ENCODE measurements at places on chromosomes 3 and 15.
A peak's percentile ranks its signal among the peaks of the same experiment; 100 is the strongest.

GRCh38 chr3:173128633-173129032 lies 12.4 kb downstream of the SPATA16 start:
- DNase-seq = no peak

- peak; percentile 74 for DNase-seq
Observed at GRCh38 chr15:59298225-59298853, 74.3 kb downstream of the MYO1E start.

- no peak for DNase-seq
Observed at GRCh38 chr15:67349634-67350033, 95.0 kb downstream of the IQCH start.

DNA sequence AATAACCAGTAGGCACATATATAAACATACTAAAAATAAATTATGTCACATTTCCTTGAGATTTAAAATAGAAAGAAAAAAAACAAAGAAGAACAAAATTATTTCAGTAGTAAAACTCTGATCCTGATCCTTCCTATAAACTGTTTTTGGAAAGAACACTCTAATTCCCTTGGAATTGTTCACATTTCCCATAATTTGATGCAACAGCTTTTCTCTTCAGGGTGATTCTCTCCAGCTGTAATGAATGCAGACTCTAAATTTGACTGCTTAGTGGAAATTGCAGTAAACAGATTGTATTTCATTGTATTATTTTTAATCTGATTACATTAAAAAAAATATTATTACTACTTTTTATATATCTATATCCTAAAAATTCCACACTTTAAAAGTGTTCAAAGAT lies 70.2 kb upstream of the ABI3BP start:
- DNase-seq = no peak

DNA sequence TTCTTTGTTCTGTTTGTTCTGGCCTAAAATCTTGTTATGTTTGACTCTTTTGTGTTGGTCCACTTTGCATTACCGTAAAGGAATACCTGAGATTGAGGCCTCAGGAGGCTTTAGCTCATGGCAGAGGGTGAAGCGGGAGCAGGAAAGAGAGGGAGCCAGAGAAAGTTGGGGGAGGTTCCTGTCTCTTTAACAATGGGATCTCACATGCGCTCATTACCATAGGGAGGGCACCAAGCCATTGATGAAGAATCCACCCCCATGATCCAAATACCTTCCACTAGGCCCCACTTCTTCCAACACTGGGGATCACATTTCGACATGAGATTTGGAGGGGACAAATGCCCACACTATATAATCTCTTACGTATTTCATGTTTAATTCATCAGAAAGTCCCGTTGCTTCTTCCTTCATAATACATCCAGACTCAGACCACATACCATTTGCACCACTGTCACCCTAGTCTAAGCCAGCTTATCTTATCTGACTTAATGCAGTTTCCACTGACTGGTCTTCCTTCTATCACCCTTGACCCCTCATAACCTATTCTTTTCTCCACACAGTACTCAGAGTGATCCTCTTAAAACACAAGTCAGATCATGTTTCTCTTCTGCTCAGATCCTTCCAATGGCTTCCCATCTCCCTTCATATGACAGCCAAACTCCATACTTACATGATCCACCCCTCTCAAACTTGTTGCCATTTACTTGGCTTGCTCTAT lies 13.5 kb downstream of the KBTBD8 start:
- DNase-seq = no peak

- DNase-seq = no peak
Observed at GRCh38 chr15:67161881-67162280, 92.6 kb downstream of the AAGAB start.

DNA sequence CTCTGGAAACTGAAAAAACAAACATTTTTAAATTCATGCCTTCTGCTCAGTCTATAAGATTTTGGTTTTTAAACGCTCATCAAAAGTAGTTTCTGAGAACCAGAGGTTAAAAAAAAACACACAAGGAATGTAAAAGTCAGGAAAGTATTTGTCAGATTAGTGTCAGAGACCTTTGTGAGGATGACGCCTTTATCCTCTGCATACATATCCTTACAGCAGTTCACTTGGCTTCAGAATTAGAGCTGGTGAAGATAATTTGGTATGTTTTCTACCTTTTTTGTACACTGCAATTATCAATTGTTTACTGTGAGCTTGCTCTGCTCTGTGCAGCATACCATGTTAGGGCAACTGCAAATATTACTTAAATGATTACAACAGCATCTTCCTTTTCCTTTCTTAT lies 8.3 kb downstream of the PRTG start:
- no peak for DNase-seq

GRCh38 chr3:172087602-172088580 lies 48.5 kb downstream of the FNDC3B start:
- DNase-seq = peak; percentile 62

GRCh38 chr3:161272524-161272923 lies 51.4 kb downstream of the NMD3 start:
- no peak for DNase-seq

GRCh38 chr3:24344784-24345439 lies 149.7 kb downstream of the THRB start:
- DNase-seq = no peak

GRCh38 chr15:61075741-61076140 lies 153.4 kb downstream of the RORA start:
- DNase-seq = no peak

DNA sequence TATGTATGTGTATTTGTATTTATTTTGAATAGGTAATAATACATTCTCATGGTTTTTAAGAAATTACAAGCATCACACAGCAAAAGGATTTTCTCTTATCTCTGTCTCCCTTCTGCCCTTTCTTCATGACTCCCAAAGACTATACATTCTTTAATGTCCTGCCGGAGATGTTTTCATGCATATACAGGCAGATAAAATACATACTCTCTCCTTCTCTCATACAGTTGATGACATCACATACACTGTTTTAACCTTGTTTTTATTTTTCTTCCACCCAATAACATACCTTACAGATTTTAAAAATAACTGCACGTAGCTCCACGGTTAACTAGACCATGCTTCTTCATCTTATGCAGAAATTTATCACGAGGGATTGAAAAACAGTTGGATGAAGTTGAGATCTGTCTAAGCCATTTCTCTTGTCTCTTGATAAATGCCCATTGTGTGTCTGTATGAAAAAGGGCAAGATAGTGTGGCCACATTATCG lies 249.8 kb downstream of the EDEM1 start:
- no peak for DNase-seq

DNA sequence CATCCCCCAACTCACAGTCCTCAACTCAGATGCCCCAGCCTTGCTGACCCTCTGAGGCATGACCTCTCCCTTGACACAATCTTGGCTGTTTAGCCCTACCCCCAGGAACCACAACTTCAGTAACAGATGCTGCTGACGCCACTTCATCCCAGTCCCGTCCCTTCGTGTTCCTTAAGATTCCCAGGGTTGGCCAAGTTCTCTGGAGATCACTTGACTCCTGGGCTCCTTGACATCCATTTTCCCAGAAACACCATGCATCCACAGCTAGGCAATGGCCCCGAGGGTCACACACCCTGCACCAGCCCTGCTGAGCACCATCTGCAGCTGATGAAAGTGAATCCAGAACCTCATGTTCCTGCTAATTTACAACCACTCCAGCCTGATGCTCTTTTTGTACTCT lies 6.9 kb downstream of the RTP2 start:
- DNase-seq = no peak

GRCh38 chr15:43854801-43855200 lies 28.0 kb downstream of the WDR76 start:
- DNase-seq = no peak

DNA sequence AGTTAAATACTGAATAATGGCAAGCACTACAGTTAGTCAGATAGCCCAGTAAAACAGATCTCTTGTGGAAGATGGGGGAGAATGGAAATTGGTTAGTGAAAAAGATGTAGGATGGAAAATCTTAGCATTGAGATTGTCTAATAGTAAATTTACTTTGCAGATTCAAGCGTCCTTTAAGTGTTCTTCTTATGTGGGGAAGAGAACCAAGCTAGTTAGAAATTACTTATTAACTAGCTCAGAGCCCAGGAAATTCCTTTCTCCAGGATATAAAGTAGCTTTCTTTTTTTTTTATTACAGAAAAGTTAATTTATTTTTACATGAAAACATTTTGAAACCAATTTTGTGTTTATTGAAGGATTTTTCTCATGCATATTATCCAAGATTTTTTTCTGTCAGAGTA lies 36.7 kb downstream of the TIPARP start:
- no peak for DNase-seq

- DNase-seq = no peak
Observed at GRCh38 chr3:27072810-27073651, 296.2 kb downstream of the NEK10 start.

GRCh38 chr3:128475355-128475754 lies 8.7 kb upstream of the DNAJB8 start:
- DNase-seq = no peak

GRCh38 chr3:60622349-60622748 lies 628.9 kb downstream of the FHIT start:
- DNase-seq = no peak
